ENCODE measurements at places on chromosomes 11 and 22.

DNA sequence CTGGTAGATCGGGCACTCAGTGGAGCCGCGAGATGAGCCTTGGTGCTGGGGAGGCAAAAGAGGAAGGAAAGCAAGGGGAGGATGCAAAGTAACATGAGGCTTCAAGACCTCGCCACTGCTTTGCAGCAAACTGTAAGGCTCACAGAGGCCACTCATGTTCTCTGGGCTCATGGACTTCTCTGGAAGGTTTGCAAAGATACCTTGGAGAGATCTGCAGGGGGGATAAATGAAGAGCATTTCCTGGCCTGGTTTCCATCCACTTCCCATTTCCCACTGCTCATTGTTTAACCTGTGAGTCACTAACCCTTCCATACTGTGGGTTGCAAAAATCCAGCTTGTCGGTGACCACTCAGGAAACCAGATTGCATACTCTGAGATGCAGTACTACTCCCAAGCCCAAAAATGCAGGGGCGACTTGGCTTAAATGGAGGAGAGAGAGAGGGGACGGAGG, 38.5 kb downstream of the OSBP2 start:
- DNase-seq: no peak

DNA sequence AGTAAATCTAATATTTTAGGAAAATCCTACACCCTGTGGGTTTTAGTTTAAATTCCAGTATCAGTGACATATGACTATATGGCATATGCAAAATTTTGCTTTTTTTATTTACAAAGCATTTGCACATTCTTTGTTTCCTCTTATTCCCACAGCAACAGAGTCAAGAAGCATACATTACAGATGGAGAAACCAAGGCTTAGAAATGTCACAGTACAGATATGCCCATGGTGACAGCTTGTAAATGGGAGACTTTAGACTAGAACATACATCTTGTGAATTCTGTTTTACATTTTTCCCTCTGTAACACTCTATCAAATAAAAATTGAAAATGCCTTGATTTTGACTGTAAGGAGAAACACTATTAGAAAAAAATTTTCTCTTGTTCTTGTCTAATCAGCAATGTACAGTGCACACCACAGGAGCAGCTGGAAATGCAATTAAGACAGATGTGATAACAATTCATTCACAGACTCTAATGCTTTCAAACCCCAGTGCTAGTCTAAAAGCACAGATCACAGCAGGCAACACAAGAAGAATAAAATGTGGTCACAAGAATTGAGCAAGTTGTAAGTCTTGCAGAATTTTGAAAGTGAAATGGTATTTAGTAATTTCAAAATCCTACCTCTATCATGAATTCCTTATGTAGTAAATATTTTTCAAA, 375.9 kb downstream of the LUZP2 start:
- DNase-seq: no peak

- no peak for DNase-seq
Observed at GRCh38 chr22:35478633-35479107, 62.0 kb upstream of the RASD2 start.

GRCh38 chr11:27347359-27348339, 15.4 kb downstream of the CCDC34 start:
- DNase-seq: no peak

- DNase-seq: no peak
Observed at GRCh38 chr11:16613262-16613511, 125.3 kb upstream of the C11orf58 start.

GRCh38 chr22:48968201-48968959, 859.3 kb downstream of the BRD1 start:
- DNase-seq: no peak

- DNase-seq: no peak
Observed at GRCh38 chr11:109945626-109946321, 147.4 kb upstream of the ZC3H12C start.

GRCh38 chr11:86636275-86636674, 36.1 kb downstream of the ME3 start:
- DNase-seq: no peak

- no peak for DNase-seq
Observed at GRCh38 chr22:43833286-43834240, 21.5 kb upstream of the EFCAB6 start.

DNA sequence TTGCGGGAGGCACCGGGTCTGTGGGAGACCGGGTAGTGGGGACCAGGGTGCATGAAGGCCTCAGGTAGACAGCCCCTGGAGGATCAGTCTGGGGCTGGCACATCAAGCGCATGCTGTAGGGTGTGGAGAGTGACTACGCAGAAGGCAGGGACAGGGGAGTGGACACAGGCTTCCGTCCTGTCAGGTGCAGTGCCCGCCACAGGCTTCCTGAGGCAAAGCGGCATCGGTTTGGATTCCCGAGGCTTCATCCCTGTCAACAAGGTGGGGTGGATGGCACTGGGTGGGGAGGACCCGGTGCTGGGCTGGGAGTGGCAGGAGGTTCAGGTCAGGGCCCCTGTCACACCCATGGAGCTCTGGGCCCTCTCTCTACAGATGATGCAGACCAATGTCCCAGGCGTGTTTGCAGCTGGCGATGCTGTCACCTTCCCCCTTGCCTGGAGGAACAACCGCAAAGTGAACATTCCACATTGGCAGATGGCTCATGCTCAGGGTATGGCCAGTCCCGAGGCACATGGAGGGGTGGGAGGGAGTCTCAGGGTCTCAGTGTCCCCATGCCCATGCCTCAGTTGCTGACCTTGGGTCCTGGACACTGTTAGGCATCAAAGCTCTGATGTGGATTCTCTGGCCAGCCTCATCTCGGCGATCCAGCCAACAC, 4.5 kb upstream of the LZTR1 start:
- no peak for DNase-seq

DNA sequence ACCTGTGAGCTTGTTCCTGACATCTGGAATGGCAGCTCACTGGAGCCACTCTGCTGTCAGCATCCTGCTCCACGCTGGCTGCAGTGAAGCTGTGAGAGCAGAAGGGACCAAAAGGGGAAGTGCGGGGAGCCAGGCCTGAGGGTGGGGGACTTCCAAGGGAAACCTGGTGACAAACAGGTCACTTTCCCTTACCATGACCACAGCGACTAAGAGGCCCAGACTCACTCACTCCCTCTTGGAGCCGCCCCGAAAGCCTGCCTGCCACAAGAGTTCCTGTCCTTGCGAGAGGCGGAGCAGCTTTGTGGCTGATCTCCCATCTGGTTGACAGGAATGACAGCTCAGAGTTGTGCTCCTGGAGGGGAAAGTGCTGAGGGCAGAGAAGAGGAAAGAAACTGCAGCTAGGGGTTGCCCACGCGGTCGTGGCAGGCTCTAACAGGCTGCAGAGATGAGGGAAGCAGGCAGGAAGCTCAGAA, 183.8 kb upstream of the NTM start:
- no peak for DNase-seq

DNA sequence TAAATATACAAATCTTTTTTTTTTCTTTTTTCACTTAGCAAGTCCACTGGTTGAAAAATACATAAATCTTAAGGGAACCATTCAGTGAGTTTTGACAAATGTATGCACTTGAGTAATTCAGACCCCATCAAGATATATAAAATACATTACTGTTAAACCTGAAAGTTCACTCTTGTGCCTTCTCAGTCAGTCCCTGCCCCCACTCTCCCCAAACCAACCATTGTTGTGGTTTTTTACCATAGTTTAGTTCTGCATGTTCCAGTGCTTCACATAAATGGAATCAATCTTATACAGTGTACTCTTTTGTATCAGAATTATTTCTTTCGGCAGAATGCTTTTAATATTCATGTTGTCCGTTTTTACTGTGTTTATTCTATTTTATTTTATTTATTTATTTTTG, 26.1 kb downstream of the RNF214 start:
- DNase-seq: no peak
